Stimulated activated CD8-positive, alpha-beta memory T cell treated with anti-CD3 and anti-CD28 coated beads, Interleukin-2, amount 100 ng/mL, for 48 hours (primary cell): ENCODE measurements at places on chromosomes 4 and X.

- no peak for DNase-seq
Measured at GRCh38 chr4:37648084-37648817, 37.9 kb downstream of the RELL1 start.

GRCh38 chr4:111399623-111400022 is 745.6 kb upstream of the FAM241A start:
- no peak for DNase-seq

DNA sequence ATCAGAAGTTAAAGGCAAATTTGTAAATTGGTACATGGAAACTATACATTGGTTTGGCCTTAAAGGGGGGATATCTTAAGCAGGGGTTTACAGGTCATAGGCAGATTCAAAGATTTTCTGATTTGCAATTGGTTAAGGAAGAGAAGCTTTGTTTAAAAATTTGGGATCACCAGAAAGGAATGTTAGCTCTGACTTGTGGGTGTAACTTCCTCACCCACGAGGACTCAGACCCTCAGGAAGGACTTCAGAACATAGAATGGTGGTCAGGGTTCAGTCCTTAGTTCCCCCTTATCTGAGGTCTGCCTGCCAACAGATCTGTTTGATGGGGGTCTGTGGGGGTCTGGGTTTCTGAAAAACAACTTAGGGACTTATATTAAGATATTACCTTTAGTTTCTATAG is 427.4 kb upstream of the DIPK2B start:
- DNase-seq, result no peak

DNA sequence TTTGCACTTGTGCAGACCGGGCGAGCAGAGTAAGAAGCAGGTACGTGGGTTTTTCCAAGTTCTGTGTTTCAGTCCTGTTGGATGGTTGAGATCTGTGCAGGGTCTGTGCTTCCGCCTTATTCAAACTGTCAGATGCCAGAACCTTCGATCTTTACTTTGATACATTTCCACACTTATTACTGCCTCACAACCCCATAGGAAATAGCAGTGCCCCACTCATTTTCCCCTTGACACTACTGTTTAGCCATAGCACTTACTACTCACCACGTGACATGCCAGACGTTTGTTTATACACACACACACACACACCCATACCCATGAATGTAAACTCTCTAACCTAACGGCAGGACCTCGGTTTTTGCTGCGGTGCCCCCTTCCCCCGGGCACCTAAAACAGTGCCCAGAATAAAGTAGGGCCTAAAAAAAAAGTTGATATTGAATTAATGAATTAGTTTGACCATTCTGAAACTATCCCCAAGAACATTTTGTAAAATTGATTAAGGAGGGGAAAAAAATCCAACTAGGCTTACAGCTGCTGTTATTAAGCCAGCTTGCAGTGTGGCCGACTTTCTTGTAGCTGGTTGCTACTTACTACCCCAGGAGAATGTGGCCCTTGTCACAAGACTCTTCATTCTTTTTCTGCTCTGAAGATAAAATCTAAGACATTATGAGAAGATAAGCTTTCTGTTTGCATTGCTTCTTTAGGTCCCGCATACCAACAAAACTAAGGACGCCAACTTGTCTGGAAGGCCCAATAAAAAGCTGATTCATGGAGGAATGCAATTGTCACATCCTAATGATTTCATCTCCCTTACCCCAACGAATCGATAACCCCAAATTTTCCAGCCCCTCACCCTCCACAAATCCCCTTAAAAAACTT is 704 bp upstream of the SEPSECS start:
- no peak for DNase-seq

DNA sequence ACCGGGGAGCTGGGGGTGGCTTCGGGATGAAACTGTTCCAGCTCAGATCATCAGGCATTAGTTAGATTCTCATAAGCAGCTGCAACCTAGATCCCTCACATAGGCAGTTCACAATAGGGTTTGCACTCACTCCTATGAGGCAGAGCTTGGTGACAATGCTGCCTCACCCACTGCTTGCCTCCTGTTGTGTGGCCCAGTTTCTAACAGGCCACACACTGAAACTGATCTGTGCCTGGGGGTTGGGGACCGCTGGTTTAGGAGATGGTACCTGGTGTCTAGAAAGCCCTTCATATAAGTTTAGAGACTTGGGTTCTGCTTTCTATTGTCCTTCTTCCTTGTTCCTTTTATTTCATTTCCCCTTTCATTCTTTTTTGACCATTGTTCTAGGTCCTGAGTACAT is 234.2 kb downstream of the FRAS1 start:
- no peak for DNase-seq

DNA sequence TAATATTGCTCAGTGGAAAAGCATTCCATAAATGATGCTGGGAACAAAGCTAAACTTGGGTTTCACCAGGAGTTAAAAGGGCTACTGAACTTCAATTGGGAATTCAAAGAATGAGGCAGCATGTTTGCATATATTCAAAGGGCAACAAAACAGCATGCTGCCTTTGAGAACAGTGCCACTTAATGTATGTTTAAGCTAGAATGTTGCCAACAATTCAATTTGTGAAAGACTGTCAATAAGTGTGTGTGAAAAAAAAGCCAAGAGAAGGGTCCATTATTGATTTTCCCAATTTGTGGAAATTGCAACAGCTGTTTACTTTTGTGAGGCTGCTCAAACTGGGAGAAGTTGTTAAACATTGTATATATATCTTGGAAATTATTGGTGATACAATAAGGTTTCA is 701.9 kb upstream of the ACTRT1 start:
- no peak for DNase-seq

DNA sequence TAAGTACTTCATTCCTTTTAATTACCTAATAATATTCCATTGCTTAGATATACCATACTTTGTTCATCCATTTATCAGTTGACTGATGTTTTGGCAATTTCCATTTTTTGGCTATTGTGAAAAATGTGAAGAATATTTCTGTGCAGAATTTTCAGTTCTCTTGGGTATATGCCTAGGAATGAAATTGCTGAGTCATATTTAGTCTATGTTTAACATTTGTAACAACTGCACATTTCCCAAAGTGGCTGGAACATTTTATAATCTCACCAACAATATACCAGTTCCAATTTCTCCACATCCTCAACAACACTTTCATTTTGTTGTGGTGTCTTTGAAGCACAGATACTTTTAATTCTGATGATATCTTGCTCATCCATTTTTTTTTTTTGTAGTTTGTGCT is 215.5 kb downstream of the PDGFC start:
- DNase-seq, result no peak

GRCh38 chr4:180688480-180688879 is 1554.7 kb upstream of the TENM3 start:
- no peak for DNase-seq

GRCh38 chrX:149010853-149011224 is 494.3 kb downstream of the IDS start:
- no peak for DNase-seq

DNA sequence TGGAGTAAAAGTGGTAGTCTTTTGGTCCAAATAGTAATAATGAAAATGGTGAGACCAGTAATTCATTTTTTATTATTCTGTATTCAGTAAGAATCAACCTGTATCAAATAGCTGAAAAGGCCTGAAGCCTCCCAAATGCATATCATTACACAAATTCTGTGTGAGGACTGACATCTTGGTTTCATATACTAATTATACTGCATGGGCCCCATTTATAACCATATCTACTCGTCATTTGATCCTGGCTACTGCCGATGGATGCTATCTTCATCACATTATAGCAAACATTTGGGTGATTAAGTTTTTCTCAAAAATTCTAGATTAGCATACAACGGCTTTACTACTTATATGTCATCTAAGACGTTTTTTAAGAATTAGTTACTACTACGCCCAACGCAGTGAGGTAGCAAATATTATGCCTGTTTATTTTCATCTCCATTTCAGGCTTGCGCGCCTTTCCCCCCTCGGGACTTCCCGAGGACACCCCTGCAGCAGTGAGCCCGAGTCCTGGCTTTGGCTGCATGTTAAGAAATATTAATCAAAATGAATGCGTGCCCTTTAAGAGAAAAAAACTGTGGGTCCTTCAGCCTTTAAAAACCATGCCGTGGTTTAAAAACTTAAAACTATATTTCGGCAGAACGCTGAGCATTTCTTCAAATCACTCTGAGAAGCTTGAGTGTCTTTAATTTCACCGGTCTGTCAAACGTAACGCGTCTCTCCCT is 814 bp upstream of the MMAA start:
- no peak for DNase-seq

DNA sequence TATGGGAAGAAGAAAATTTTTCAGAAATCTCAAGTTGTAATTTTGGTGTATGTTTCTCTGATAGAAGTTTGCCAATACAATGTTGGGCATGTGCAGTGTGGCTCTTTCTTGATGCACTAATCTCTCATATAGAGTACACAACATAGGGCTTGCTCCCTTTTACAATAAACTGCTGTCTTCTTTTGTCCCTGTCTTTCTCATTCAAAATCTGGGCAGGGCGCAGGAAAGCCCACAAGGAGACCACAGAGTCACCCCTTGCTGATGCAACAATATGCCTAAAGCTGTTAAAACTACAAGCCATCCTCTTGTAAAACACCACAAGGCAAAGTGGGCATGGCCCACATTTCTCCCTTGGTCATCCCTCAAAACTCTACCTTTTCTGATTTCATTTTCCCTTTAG is 63.4 kb upstream of the TBC1D9 start:
- no peak for DNase-seq

- DNase-seq, result no peak
Measured at GRCh38 chr4:18882468-18882867, 860.9 kb upstream of the LCORL start.

DNA sequence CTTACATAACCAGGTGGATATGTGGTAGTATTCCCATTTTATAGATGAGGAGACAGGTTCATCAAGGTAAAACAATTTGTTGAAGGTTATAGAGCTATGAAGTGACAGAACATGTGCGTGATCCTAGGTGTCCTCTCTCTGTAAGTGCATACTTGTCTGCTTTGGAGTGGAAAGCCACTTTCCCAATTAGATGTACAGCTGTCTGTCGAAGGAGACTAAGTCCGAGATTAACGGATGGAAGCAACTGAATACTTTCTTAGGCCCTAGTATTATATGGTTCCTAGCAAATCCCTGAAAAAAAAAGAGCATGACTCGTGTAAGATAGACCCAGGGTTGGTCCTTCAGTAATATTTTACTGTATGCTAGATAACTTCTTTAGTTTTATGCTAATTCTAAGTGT is 19.7 kb downstream of the TMEM131L start:
- no peak for DNase-seq

DNA sequence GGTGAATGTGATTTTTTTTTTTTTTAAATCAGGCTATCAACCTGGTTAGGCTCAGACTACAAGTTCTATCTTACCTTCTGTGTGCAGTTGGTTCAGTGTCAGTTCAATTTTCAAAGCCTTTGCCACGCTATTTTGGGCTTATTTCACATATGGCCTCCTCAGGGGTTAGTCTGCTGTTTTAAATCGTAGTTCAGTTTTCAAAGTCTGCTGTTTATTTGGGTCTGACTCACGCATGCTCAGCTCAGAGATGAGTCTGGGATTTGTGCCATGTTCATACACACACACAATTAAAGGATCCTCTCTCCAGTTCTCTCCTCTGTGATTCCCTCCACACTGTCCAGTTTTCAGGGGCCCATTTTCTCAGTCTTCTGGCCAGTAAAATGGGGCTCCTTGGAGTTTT is 32.3 kb upstream of the ZFX start:
- DNase-seq, result no peak

DNA sequence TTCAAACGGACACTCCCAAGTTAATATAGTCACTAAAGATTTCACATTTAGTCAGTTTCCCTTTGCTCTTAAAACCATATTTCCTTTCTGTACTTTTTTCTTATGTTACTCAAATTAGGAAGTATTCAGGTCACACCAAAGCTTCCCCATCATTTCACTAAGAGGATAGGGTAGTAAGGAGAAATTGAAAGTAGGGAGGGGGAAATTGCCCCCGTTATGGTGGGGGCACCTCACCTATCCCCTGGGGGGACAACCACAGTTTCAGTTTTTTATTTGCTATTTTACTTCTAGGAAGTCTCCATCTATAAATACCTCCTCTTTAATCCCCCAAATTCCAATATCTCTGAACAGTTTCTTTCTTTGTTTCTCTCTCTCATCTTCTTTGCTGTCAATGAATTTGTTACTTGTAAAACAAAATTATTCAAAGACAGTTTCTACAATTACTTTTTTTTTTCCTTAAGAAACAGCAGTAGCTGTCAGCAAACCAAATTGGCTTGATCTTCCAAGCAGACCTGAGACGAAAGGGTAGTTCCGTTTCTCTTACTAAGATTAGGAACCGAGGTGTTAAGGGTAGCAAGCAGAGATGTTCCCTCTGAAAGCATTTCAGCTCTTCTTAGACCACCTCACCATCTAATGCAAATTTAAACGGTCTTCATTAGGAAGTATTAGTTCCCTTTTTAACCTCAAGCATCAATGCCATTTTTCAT is 160.2 kb upstream of the KLF3 start:
- no peak for DNase-seq

DNA sequence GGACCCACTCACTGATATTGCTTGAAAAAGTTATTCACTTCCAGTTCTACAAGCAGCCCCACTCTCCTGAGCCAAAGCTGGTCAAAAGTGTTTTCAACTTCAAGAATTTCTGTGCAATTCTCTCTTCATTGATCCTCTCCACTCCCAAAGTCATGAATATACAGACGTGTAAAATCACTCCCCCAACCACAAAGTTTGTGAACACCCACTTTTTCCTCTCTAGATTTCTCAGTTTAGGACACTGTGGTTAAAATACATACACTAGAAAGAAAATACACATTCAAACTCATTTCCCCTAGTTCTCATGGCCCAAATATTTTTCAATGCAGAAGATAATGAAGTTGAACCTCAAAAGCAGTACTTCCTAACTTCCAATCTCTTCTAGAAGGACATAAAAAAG is 116.3 kb downstream of the MSN start:
- no peak for DNase-seq

GRCh38 chrX:150293311-150294013 is 69.7 kb upstream of the MAMLD1 start:
- no peak for DNase-seq

DNA sequence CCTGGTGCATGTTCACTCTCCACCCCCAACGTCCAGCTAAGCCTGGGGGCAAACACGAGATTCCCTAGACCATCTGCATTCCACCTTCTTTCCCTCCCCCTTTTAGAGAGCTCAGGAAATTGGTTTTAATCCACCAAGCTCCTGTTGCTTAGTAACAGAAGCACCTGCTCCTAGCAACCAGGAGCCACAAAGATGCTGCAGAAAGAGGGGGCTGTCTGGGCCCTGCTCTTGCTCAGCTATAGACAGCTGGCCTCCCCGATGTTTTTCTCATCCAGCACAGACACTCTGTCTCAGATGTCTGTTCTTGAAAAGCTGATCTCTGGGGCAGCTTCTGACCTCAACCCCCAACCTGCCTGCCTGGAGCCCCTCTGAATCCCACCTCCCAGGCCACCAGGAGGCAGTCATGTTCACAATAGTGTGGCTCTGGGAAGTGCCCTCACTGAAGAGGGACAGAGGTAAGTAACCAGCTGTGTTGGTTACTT is 71.5 kb downstream of the SLC16A2 start:
- no peak for DNase-seq

GRCh38 chr4:60757986-60758680 is 442.0 kb upstream of the ADGRL3 start:
- no peak for DNase-seq

- no peak for DNase-seq
Measured at GRCh38 chr4:81106150-81106549, 75.6 kb downstream of the BMP3 start.

GRCh38 chrX:106039920-106040319 is 1.4 kb upstream of the SERPINA7 start:
- DNase-seq, result no peak
